Fibroblast of skin of back (primary cell): ENCODE measurements at places on chromosomes 2 and 18.

DNA sequence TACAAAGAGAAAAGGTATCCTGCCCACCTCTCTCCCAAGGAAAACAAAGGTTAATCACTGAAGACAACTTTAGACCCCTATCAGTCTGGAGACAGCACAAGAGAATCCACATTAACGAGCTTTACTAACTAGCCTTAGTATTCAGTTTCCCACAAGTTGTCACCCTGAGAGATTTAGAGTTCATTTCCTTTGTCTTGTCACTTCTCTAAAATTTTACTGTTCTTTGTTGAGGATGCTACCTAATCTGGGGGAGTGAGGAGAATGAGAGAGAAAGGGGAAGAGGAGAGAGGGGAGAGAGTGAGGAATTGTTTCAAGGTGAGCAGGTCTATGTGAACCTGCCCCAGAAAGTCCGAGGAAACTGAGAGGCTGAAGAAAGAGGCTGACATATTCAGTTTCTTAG, 28.4 kb downstream of the C2orf76 start:
- DNase-seq: no peak

GRCh38 chr2:80288576-80288975, 16.0 kb downstream of the LRRTM1 start:
- DNase-seq: peak; percentile 5

GRCh38 chr2:236250286-236250685, 13.9 kb downstream of the ASB18 start:
- DNase-seq: no peak

GRCh38 chr2:99430614-99431291, 59.1 kb downstream of the REV1 start:
- DNase-seq: peak; percentile 33

GRCh38 chr2:888211-888801, 62.3 kb upstream of the SNTG2 start:
- DNase-seq: no peak

DNA sequence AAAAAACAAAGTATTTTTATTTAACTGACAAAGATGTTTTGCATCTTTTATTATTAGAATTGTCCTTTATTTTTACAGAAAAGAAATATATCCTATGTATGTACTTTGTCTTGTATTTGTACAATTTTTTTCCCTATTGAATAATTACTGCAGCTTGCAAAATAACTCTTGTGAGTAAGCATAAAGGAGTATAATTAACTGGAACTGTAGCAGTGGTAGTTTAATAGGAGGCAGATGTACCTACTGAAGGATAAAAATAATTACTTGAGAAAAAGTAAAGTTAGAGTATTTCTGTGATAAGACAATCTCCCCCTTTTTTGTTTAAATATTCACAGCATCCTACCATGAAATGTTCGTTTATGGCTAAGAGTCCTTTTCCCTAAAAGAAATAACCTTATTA, 34.7 kb downstream of the EHBP1 start:
- DNase-seq: no peak

DNA sequence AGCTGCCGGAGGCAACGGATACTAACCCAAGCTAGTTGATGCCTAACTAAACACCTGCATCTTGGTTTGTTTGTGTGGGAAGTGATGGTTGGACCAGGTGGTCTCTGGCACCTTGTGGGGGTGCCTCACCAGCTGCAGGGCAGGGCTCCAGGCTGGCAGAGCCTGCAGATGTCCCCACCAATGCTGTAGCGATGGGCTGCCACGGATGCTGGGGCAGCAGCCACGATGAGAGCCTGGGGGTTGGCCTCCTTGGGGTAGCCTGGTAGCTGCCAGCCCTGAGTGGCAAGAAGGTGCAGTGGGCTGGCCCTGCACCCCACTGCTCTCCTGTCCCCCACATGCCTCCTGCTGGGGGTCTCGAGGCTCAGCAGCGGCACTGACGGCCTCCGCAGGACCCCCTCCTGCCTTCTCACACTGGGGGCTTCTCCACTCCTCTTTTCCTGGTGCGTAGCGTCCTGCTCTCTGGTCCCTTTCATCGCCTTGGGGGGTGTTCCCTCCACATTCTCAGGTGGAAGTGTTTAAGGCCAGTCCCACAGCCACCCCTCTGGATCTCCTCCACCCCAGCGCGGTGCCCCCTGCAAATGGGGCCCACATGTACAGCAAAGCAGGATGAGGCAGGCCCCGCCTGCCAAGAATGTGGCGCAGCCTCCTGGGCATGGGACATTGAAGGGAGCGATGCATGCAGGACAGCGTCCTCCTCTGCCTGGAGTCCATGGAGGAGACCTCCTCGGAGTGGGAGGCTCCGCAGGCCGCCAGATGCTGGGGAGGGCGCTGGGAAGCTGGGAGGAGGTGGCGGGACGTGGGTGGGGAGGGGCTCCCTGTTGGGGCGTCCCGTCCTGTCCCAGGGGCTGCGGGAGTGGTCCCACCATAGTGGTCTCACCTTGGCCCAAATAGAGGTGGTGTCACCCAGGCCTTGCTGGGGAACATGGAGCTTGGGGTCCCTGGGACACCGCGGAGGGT, 173.1 kb downstream of the ASB1 start:
- DNase-seq: no peak

GRCh38 chr2:157257312-157258252, at the start of gene GALNT5:
GALNT5 (plus strand) TSS chr2:157257705; CDS start chr2:157258083, 378 bp downstream.
- DNase-seq: peak; percentile 57

DNA sequence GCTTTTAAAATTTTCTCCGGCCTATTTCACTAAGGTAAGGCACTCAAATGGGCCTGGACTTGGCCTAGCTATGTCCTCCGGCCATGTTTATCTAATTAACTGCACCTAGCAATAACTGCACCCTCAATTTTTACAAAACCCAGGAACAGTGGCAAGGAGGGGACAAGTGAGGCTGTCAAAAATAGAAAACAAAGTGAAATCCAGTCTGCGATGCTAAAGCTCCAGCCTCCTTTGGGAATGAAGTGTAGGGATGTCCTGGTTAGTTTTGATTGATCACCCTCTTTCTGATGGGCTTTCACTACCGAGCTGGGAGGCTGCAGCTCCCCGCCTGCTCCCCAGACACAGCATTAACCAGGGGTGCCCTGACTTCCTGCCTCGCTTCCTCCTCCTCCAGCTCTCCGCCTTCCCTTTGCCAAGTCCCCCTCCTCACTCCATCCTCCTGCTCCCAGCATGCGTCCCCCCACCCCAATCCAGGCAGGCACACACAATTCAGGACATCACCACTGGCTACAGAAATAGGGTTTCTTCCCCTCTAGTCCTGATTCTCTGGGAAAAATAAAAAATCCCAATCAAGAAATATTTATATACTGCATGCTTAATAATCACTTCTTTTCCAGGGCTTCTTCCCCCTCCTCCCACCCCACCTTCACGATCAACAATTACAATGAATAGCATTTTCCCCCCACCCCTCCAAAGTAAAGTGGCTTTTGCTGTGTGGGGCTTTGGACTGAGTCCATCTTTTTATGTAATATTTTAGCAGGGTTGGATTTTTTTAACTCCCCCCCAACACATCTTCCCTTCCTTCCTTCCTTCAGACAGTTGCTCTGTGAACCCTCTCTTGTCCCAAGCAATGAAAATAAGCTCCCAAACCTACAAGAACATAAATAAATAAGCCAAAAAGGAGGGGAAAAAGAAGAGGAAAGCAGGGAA, 3.3 kb upstream of the POU3F3 start:
- no peak for DNase-seq

- no peak for DNase-seq
Measured at GRCh38 chr2:98847853-98848252, 88.2 kb downstream of the CRACDL start.

DNA sequence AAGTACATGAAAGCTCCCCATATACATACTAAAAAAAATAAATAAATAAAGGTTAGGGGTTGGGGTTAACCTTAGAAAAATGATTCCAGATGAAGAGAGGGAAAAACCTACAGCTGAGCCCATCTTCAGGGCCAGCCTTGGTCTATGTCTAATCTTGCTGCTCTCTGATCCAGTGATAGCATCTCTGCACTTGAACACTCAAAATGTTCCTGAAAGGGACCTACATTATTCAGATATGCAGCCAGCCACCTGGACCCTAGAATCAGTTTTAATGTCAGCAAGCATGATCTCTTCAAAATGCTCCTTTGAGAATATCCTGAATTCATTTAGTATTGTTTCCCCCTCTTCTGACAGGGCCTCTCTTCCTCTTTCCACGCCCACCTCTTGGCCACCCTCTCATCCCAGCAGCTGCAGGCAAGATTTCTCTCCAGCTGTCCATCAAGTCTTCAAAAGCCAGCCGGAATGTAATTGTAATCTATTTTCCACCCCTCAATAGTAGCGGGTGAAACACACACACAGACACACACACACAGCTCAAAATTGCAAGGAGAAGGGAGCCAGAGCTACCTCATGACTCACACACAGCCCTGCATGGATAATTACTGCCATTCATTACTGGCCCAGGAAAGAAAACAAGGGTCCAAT, 135.5 kb downstream of the MYO3B start:
- DNase-seq: peak; percentile 6

- DNase-seq: no peak
Measured at GRCh38 chr18:57581301-57581934, 5.1 kb downstream of the FECH start.

DNA sequence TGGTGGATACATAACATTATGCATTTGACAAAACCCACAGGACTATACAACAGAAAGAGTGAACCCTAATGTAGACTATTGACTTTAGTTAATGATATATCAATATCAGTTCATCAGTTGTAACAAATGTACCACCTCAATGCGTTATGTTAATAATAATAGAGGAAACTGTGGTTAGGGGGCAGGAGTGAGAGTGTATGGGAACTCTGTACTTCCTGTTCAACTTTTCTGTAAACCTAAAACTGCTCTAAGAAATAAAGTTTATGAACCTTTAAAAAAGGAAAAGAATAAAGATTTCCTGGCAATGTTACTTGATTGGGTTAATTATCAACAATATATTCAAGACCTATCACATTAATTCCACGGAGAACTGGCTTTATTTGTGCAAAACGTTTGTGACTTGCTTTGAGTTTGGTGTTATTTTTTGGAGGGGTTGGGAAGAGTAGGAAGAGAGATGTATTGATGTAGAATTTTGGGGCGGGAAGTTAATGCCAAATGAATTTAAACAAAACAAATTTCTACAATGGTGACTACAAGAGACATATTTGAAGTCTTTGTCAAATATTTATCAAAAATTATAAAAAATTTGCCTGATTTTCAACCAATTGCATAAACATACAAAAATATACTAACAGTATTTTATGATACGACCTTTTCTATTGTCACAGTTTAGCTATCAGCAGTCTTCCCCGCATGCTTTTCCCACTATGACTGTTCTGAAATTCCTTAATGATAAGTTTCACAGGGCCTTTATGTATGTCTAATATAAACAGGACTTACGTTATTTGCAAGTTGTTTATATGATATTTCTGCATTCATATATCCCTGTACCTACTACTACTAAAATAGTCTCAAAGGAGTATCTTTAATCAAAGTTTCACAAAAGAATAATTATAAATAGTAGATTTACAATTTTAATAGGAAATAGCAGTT, 2.1 kb upstream of the RTN4 start:
- peak; percentile 47 for DNase-seq

- DNase-seq: no peak
Measured at GRCh38 chr2:236882930-236883329, 202.8 kb upstream of the COPS8 start.

- DNase-seq: no peak
Measured at GRCh38 chr18:25113566-25113965, 238.4 kb downstream of the ZNF521 start.

- DNase-seq: no peak
Measured at GRCh38 chr2:215833531-215834162, 179.7 kb downstream of the MREG start.

DNA sequence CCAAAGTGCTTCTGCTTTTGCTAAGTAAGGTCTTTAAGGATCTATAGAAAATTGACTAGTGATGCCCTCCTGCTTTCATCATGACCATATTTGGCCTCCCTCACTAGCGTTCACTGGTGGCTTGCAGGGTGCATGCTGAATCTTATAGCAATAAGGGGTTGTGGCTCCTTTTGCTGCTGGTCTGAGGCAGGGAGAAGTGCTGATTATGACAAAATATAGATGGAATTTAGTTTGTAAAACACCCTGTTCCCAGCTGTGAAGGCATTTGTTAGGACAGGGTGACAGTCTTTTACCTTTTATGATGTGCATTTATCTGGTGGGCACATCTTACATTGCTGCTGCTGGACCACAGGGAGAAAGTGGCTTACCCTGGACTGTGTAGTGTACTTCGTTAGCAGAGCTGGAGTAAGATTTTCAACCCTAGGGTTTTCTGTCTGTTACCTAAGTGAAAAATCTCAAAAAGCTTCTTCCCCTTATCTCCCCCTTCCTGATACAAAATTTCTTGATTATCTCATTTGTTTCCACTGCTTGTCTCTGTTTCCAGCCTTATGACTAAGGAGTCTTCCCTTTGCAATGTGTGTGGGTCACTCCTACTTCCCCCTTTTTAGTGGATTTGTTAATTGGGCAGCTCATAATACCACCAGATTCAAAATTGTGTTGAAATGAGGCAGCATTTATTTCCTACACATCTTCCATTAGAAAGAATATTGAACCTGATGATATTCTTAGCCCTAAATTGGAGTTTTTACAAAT, 21.2 kb upstream of the RPL37A start:
- no peak for DNase-seq

DNA sequence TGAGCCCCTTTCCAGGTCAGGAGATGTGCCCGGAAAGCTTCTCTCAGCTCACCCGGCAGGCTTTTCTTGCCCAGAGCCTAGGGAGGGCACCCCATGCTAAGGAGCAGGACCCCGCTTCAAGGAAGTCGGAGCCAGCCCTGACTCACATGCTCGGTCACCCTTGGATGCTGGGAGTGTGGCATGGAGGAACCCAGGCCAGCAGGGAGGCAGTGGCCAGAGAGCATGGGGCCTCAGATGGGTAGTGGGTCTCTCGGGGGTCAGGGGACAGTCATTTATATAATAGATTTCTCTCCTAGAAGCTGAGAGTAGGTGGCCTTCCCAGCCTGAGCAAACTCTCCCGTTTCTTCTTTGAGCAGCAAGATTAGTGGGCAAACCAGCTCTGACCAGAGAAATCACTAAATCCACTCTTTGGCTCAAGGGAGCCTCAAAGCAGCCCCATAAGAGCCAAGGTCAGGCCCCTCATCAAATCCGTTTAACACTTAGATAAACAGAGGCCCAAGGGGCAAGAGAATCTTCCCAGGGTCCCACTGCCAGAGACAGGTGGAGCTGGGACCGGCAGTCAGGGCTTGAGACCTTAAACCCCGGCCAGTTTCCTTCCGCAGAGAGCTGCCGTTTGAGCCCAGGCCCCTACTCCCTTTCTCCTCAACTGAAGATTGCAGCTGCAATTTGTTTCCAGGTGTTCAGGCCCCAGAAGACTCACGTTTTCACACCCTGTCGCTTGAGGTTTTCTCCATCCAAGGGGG, 113.1 kb downstream of the CYP26B1 start:
- no peak for DNase-seq

DNA sequence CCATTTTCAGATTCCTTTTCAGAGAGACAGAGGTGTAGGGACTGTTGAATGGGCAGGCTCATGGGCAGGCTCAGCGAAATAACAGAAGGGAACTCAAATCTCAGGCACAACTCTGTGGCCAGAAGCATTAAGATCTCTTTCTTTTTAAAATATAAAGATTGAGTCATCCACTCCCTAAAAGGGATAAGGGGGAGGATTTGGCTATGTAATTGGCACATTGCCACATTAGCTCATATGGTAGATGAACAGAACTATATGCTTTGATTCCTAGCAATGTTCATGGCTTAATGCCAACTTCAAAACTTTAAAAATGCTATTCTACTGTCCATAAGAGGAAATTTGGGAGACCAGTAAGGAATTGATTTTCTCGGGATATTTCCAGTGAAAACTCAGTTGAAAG, 53.8 kb upstream of the SLC5A7 start:
- peak; percentile 83 for DNase-seq
